A549 treated with CpdA at 1 μM for 4 hours (cell line): ENCODE measurements at places on chromosomes 12 and 14. TPM values are rescaled to one million over a fixed set of nuclear protein-coding genes. Genes with fewer than 3 reads are reported as not detected.

Gene SMCO2
- 0.13 to 0.50 TPM (median 0.24 TPM) in 5 replicates for total RNA-seq

Gene ZFHX2
- 0.77 to 2.4 TPM (median 1.7 TPM) in 5 replicates for total RNA-seq

Gene NRXN3
- total RNA-seq = 0.90 to 1.2 TPM (median 1.1 TPM) in 5 replicates

Gene NANOG
- not detected in 5 replicates for total RNA-seq

Gene GCN1
- total RNA-seq = 55.0 to 65.6 TPM (median 55.6 TPM) in 5 replicates
